ENCODE measurements at places on chromosomes 2 and 18.

DNA sequence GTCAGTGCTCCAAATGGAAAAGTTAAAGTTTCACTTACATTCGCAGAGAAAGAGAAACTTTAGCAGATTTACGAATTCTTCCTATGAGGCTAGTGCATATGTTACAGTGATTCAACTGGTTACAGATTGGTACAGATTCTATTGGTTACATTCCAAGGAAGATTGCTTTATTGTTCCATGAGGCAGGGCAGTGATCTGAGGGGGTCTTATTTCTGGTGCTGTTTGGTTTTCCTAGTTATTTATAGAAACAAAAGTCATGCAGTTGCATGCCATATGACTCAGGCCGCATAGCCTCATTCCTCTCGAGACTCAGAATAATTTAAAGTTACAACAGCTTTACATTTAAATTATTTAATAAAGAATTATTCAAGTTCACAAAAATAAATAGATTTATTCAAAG lies 385.4 kb upstream of the SYT4 start:
- DNase-seq: no peak

DNA sequence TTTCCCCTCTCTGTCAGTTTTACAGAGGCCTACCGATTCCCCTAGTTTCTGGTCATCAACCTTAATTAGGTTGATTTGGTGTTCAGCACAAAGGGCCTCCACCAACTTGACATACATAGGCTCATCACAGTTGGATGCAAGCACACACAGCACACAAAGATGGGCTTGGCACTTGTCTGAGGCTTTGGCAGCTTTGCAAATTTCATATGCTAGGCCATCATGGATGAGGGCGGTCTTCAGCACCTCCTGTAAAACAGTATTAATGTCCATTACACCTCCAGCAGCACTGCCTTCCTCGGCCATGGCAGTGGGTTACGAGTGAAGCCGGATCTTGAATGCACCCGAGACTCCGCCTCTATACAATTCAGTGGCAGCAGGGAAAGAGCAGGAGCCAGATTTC lies 56.9 kb downstream of the REL start:
- no peak for DNase-seq

- no peak for DNase-seq
Measured at GRCh38 chr2:15920696-15921095, 19.7 kb upstream of the MYCN start.

DNA sequence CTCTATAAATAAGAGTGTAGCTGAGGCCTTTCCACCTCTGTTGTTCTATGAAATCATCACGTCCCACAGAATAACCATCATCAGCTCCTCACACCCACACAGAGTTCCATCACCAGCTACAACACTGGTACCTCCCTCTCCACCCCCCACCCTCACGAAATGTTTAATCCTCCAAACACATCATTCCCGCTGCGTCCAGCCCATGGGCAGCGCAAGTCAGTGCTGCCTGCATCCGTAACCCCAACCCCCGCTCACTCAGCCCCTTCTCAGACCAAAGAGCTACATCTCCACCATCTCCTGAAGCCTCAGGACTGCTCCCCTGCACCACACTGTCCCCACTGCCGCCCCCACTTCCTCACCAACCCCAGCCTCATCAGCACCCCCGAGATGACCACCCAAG lies 19.4 kb downstream of the DNMT3A start:
- DNase-seq: no peak

DNA sequence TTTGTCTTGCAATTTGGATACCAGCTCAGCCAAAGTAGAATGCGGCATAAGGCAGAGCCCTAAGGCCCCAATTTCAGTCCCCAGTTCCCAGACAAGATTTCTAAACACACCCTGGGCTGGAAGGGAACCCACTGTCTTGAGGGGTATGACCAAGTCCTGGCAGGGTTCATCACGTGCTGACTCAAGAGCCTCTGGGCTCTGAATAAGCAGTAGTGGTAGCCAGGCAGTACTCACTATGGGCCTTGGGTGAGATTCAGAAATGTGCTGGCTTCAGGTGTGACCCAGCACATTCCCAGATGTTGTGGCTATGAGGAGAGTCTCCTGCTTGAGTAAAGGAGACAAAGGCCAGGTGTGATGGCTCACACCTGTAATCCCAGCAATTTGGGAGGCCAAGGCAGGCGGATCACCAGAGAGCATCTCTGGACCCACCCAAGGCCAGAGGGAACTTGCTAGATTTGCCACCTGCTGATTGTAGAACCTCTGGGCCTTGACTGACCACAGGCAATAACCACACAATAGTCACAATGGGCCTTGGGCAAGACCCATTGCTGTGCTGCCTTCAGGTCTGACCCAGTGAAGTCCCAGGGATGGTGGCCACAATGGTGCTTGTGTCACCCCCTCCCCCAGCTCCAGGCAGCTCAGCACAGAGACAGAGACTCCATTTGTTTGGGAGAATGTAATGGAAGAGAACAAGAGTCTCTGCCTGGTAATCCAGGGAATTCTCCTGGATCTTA lies 74.9 kb downstream of the ATL2 start:
- DNase-seq: no peak

- no peak for DNase-seq
Measured at GRCh38 chr2:173171321-173171720, 95.7 kb downstream of the MAP3K20 start.

DNA sequence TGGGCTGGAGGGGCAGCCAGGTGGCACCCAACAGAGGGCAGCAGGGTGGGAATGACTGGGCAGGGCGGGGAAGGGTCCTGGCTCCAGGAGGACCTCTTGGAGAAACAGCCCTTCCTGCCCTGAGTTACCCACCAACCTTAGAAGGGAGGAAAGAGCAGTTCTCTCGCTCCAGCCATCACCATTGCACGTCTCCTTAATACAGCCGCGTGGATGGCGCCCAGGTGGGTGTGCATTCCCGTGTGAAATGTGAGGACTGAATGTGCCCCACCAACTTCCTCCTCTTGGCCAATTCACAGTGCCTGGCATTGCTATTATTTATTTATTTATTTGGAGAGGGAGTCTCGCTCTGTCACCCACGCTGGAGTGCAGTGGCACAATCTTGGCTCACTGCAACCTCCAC lies 107.0 kb downstream of the SMIM21 start:
- DNase-seq: no peak

GRCh38 chr2:113123726-113124125 lies 3.7 kb upstream of the IL1RN start:
- DNase-seq: no peak

- DNase-seq: peak; percentile 54
Measured at GRCh38 chr2:195961873-195962272, 106.8 kb downstream of the DNAH7 start.

DNA sequence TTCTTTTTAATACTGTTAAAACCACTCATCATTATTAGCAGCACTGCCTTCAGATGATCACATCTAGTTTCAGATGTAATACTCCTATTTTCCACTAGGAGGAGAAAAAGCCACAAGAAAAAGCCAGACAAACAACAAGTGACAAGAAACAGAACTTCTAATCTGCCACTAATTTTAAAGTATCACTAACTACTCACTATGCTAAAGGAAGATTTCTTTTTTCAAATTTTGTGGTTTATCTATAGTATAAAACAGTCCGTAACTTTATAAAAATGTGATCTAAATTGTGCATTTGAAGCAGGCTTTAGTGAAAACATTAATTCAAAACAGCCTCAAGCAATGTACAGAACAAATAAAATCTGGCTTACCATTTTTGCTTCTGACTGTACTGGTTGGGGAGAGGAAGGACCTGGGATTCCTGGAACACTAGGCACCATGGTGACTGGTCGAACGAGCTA lies 56.8 kb downstream of the ATF2 start:
- peak; percentile 11 for DNase-seq

DNA sequence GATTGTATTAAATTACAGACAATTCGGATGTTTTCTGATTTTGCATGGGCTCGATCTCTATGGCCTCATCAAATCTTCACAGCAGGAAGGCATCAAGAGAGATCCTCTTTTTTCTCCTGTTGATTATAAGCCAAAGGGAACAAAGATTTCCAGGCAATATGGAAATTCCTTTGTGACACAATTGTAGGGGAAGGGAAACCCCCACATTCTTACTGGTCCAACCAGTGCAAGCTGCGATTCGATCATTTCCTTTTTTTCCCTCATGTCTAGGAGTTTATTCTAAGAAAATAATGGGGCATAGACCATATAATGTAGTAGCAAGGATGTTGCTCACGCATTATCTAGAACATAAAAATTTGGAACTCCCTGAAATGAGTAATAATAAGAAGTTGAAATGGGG lies 87.7 kb downstream of the LYPD6 start:
- DNase-seq: no peak

GRCh38 chr2:221503965-221504364 lies 68.1 kb downstream of the EPHA4 start:
- DNase-seq: no peak

GRCh38 chr2:219460424-219460926 lies 25.8 kb downstream of the SPEG start:
- DNase-seq: no peak

DNA sequence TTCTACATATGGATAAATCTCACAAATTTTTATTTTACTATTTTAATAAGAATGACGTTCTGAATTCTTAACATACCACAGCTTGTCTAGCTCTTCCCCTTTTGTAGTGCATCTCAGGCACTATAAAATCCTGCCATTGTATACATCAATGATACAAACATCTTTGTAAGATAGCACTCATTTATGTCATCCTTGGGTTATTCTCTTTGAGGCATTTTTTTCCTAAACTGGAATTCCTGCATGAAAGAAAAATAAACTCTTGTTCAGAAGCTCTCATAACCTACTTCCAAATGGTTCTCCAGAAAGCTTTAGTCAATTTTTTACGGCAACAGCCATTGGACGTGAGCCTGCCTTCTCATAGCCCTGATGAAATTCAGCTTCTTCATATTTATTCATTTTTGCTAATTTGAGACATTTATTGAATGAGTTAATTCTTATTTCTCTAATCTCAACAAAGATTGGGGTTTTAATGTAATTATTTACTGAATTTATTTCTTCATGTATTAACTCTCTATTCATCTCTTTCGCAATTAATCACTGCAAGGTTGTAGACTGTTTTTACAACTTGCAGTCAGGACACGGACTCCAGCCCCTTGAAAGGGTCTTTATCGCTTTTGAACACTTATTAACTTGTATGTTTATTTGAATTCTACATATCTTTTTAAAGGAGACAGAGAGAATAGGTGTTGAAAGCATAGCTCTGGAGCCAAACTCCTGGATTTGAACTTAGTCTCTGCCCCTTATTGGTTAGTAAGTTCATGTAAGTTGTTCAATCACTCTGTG lies 57.6 kb upstream of the PARD3B start:
- DNase-seq: no peak
